ENCODE measurements at places on chromosomes 5 and 9.

- DNase-seq = no peak
Observed at GRCh38 chr9:129414993-129415941, 205.6 kb downstream of the C9orf50 start.

DNA sequence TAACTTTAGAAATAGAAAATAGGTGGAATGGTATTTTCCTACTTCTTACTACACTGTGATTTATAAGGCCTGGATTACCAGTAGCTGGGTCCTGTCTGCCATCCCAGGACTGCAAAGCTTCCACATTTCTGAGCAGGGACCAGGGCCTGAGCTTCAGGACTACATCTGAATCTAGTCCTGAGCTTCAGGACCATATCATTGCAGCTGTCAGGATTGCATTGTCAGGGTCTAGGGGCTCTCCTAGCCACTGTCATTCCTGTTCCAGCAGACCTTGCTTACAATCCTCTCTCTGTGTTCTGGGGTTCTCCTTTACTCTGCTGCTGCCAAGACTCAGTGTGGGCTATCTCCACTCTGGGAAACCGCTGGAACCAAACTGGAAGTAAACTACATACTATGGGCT is 16.3 kb downstream of the RAB3C start:
- DNase-seq = no peak

DNA sequence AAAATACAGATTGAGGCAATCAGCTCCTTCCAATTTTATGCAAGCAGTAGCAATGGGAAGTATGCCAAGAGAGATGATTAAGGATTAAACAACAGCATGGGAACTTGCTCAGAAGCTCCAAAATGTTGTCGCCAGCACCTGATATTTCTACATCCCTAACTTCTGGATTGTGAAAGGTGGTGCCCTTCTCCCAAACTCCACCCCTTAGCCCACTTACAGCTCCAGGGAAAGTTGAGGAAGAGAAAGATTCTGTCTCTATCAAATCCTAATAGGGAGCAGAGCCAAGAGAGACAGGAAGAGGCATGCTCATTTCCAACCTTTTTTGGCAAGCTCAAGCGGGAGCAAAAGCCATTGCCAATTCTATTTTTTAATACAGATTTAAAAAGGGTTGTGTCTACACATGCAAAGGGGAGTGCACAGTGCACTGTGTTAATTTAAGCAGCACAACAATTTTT is 92.4 kb upstream of the NR3C1 start:
- DNase-seq = no peak

DNA sequence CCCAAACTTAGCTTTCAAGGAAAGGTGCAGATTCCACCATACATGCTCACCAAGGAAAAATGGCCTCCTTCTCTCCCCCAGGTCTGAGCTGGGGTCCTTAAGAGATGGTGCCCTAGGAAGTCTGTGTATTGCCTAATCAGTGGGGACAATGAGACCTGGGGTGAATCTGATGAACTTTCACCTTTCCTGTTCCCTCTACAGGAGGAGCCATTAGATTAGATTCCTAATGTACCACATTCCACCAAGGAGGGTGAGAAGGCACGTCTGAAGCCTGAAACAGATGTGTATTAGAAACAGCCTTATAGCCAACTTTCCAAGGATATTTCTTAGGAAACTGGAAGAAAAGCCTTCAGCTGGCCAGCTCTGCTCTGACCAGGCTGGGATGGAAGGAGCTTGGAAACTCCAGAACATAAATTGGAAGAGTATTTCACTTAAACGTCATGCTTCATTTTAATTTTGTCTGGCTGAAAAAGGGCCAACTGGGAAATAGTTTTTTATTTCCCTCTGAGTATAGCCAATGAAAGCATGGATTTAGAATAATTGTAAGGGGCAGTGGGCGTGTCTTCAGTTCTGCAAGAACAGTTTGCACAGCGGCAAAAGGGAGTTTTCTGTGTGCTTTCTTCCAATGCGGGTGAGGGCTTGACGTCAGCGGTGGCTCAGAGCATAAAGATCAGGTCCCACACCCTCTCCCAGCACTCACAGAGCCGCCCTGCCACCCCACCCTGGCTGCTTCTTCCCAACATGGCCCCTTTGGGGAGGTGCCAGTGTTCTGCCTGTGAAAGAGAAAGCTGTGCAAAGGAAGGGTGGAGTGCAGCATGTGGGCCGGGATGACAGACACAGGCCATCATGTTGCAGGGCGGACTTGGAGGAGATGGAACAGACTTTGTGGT is 210.9 kb downstream of the ESM1 start:
- DNase-seq = no peak

DNA sequence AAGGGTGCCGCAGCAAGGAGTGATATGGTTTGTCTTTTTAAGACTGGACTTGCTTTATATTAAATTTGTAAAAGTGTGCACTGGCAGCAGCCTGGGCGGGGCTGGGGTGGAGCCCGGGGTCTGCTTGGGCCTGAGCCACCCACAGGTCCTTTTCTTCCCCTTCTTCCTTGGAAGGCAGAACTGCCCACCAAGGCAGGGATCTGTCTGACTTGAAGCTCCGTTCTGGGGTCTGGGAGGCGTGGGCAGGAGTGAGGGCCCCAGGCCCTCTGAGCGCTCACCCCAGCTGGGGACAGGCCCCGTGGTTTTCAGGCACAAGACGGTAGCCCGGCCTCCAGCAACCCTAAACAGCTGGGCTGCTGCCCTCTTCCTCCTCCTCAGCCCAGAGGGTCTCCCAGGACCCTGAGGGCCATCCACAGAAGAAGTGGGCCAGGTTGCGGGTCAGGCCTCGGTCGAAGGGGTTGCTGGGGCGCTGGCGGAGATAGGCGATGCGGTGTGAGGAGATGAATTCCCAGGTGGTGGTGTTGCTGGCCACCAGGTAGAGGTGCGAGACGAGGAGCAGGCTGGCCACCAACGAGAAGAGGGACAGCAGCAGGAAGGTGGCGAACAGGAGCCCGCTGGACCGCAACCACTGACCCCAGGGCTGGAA is 3.0 kb downstream of the ZDHHC12 start:
- DNase-seq = no peak

DNA sequence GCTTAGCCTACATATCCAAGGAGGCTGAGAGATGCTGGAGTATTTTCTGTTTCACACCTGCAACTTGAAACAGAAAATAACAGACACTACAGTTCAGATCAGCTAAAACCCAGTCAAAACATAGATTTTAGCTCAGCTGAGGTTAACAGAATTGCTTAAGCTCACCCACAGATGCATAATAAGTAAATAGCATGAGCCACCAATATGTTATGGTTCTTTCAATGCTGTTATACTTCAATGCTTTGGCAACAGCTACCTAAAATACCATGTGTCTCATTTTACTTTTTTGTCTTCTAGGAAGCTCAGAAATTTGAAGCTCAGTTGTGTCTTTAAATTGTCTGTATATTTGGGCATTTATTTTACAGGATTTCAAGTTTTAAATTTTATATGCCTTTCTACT is 35.8 kb upstream of the OR13F1 start:
- no peak for DNase-seq

GRCh38 chr5:149265597-149265996 is 6.1 kb upstream of the AFAP1L1 start:
- no peak for DNase-seq

GRCh38 chr9:107188376-107188775 is 94.7 kb upstream of the RAD23B start:
- DNase-seq = no peak

DNA sequence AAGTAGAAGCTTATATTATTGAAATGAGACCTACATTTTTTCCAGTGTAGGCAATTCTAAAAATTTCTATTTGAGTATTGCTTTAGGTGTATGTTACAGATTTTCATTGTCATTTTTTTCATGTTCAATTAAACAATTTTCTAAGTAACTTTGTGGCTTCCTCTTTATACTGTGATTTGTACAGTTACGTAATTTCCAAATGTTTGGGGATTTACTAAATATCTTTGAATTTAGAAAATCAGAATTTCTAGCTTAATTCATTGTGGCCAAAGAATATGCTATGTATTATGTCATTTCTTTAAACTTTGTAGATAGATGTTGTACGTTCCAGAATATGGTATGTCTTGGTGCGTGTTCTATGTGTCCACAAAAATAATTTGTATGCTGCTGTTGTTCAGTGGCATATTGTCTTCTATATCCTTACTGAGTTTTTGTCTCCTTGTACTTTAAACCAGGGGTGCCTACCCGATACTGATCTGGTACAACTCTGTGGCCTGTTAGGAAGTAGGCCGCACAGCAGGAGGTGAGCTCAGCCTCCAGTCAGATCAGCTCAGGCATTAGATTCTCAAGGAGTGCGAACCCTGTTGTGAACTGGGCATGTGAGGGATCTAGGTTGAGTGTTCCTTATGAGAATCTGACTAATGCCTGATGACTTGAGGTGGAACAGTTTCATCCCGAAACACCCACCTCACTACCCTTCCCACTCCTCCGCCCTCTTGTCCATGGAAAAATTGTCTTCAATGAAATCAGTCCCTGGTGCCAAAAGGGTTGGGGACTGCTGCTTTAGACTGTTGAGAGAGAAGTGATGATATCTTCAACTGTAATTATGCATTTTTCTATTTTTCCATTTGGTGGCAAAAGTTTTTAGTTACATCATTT is 63.5 kb downstream of the UBE2R2 start:
- no peak for DNase-seq

DNA sequence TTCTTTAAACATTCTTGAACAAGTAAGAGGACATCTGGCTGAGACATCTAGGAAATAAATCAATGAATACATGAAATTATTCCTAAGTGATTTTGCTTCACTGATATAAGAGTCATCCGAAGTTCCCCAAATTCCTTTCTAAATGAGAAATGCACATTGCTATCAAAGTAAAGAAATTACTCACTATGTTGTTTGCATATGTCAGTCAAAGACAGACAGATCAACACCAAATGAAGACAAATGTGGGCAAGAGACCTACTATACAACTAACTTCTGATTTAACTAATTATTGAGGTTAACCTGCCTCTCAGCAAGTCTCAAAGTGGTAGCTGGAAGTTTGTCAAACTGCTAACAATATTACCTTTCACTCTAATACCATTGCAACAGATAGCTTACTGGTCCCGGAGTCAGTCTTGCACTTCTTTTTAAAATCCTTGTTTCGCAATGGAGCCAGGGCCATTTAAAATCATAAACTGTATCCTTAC is 13.2 kb downstream of the TUT7 start:
- DNase-seq = no peak

- DNase-seq = no peak
Observed at GRCh38 chr5:169641253-169641652, 4.2 kb downstream of the DOCK2 start.

GRCh38 chr5:32182463-32183063 is 8.4 kb upstream of the GOLPH3 start:
- no peak for DNase-seq

GRCh38 chr5:168883991-168884390 is 304.8 kb upstream of the PANK3 start:
- no peak for DNase-seq

DNA sequence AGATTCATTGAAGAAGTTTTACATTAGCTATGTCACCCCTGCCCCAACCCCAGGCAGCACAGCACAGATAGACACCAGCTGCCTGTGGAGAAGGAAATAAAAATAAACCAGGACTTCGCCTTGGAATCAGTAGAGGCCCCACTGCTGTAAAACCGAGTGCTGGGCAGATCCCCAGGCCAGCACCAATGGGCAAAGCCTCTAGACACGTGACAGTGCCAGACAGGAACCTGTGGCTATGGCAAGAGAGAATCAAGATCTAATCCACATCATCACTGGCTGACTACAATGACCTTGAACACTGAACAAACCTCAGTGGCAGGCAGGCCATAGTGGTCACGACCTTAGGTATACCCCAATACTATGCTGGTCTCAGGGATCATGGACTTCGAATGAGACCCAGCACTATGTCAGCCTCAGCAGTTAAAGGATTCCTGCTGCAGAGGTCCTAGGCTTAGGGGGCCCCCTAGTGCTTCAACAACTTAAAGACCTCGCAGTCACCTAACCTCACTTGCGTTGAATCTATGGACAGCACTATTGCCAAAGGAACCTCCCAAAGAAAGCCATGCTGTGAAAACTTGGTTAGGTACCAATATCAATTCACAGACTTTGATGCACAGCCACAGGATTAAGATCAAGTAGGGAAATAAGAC is 2118.6 kb upstream of the C9orf72 start:
- no peak for DNase-seq

DNA sequence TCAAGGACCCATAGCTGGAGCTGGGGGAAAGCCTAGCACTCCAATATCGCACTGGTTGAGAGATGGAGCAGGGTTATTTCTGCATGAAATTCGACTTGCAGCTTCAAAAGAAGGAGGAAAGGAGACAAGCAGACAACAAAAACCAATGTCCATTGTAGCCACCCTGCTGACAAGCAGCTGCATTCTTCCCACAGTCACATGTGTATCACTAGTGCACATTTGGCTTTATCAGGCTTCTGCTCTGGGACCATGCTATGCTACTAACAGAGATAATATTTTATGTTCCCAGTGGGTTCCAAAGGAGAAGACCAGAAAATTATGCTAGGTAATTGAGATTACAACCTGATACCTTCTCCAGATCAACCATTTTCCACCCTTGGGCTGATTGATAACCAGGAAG is 59.7 kb downstream of the MFAP3 start:
- DNase-seq = no peak

DNA sequence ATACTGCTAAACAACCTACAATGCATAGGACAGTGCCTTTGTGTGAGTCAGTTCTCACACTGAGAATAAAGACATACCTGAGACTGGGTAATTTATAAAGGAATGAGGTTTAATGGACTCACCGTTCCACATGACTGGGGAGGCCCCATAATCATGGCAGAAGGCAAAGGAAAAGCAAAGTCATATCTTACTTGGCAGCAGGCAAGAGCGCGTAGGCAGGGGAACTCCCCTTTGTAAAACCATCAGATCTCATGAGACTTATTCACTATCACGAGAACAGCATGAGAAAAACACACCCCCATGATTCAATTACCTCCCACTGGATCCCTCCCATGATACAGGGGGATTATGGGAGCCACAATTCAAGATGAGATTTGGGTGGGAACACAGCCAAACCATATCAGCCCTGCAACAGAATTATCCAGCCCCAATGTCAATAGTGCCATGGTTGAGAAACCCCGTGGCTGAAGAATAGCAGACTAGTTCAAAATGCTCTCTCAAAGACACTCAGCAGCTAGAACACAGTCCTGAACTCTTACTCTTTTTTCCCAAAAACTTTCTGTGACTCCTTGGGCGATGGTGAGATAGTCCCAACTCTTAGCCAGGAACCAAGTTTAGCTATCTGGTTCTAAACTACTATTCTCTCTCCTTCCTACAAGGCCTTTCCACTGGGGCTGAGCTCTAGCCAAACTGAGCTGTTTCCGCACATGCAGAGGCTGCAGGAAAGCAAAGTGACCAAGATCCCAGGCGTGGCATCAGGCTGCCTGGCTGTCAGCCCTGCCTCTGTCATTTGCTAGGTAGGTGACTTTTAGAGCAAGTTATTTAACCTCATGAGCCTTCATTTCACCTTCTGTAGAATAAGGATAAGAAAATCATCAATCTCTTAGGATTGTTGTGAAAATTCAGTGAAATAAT is 21.7 kb downstream of the FAT2 start:
- no peak for DNase-seq

- DNase-seq = no peak
Observed at GRCh38 chr5:32707418-32707997, 3.6 kb upstream of the NPR3 start.
